SW480 (cell line): ENCODE measurements at places on chromosomes 5 and 9.

GRCh38 chr5:14741801-14742440 lies 77.4 kb downstream of the OTULIN start:
- DNase-seq, result no peak

- no peak for DNase-seq
These were observed 49.2 kb upstream of the FCN1 start for GRCh38 chr9:134966697-134967546.

DNA sequence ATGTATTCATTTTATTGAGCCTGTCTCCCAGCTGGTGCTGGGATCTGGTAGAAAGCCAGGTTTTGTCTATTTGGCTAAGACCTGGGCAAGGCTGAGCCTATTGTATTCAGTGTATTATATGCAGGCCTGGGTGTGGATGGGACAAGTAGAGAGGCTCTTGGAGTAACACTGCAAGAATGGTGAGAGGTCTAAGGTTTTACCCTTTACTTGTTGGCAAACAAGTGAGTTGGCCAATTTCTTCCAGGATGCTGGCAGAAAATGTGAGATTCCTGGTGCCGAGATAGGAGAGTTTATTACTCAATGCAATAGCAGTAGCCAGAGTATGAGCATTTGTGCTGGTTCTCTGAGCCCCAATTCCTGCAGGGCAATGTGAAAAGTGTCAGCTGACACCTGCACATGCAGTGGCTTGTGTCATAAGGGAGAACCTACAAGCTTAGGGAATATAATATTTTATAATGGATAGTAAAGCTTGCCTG lies 141.7 kb upstream of the PRLR start:
- no peak for DNase-seq

DNA sequence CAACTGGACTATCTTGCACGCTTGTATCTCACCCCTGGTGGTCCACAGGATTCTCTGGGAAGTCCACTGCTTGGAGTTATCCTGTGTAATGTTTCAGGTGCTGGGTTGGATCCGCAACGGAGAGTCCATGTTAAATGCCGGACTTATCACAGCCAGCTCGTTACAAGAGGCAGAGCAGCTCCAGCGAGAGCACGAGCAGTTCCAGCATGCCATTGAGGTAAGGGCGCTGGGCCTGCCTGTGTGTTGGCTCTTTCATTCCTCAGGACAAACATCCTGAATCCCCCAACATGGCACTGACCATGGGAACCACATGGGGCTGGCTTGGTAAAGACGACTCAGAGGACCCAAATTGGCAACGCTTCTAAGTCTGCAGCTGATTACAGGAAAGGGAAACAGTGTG lies 214.8 kb upstream of the OTULINL start:
- DNase-seq, result no peak

GRCh38 chr5:14760548-14761002 lies 96.1 kb downstream of the OTULIN start:
- no peak for DNase-seq

GRCh38 chr9:136249877-136250559 lies 4.4 kb upstream of the QSOX2 start:
- DNase-seq, result no peak
